ENCODE measurements at places on chromosomes 16 and 17.

GRCh38 chr16:87067003-87067556, 250.1 kb downstream of the C16orf95 start:
- DNase-seq: no peak

- DNase-seq: no peak
These were observed 4.6 kb downstream of the CNTD1 start for GRCh38 chr17:42803074-42803883.

- DNase-seq: no peak
These were observed 120.6 kb downstream of the AIPL1 start for GRCh38 chr17:6314311-6314710.

DNA sequence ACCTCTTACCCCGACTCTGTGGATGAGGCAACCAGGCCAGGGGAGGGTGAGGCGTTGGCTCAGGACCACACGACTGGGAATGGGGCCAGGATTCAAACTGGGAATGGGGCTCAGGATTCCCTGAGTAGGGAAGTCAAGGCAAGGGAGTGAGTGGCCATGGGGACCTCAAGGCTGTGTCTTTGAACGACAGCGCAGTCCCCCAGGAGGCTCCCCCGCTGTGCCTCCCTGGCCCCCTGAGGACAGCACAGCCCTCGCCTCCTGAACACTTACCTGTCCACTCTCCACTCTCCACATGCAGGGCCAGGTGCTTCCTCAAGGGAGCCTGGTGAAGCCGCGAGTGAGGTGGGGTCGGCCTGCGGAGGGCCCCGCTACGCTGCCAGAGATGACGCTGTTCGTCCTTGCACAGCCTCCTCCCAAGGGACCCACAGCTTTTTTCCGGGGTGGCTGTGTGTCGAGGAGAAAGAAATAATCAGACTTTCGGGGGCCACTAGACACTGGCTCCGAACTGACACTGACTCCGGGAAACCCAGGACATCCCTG, 6.9 kb downstream of the ZNF469 start:
- DNase-seq: no peak

GRCh38 chr17:13378361-13378760, 223.4 kb downstream of the HS3ST3A1 start:
- DNase-seq: no peak

DNA sequence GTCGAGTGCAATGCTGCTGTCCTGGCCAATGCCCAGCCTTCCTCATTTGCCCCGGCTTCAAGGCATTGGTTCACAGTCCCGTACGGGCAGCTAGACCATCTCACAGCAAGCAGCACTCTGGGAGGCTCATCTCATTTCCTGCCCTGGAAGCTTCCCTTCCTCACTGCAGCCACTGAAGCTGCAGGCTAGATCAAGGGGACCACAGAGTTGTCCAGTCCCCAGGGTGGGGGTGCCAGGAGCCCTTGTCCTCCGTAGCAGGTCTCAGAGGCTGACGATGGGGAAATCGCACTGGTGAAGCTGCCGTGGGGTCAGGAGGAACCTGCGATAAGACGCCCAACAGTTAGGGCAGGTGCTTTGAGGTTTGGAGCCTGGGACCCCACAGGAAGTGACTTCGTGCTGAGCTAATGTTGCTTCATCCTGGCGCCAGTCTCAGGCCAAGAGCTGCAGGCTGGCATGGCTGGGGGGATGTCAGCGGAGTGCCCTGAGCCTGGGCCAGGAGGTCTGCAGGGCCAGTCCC, at the start of gene SPNS3:
SPNS3 (plus strand) TSS at position 426 of the 517 bp plus-strand sequence; CDS start at position 454, 28 bp downstream.
- no peak for DNase-seq

- no peak for DNase-seq
These were observed 622 bp downstream of the CUEDC1 start for GRCh38 chr17:57954397-57955182.

GRCh38 chr17:38461683-38462082, 33.4 kb downstream of the ARHGAP23 start:
- DNase-seq: no peak

DNA sequence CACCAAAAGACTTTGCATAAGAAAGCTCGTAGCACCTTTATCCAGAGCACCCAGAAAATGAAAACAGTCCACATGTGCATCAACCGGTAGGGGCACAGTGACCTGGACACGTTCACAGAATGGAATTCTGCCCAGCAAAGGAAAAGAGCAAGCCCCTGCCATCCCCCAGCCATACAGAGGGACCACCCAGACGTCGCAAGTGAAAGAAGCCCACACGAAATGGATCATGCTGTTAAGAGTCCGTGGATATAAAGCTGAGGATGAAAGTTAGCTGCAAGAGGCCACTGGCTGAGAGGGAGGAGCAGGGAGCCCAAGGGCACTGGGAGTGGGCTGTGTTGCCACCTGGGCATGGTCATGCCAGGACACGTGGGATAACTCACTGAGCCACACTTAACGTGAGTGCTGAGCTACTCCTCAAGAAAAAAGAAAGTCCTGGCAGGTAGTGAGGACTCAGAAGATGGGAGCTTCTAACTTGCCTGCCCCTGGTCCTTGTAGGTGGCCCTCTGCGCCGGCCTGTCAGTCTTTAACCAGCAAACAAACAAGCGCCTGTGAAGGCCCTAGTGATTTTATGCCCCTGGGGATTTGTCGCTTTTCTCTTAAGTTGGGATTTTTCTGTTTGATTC, 190.7 kb downstream of the C16orf95 start:
- no peak for DNase-seq

DNA sequence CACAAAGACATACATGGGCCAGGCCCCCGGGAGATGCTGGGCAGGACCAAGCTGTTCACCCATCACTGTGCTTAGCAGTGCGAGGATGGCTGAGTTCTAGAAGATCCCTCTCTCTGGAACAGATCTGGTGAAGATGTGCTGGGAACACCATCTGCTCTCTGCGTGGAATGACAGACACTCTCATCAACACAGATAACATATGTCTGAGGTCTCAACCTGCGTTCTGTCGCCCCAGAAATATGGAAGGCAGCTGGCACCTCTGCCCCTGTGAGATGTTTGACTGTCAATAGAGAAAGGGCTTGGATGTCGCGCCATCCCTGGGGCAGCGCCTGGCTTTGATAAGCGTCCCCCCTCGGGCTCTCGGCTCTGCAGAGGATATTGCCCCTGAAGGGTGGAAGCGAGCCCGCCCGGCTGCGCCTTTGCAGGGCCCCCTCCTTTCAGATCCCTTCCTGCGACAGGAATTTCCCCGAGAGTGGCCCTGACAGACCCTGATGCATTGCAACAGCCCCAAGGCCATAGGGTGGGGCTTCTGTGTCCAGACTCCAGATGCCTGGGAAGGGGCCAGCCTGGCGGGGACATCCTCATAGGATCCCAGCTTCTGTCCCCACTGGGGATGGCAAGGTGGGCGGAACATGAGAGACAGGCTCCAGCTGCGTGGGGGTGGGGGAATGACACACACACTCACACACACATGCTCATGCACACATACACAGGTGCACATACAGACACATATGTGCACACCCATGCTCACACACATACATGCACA, 86.9 kb upstream of the ZNF469 start:
- no peak for DNase-seq

GRCh38 chr17:66928949-66929348, 35.6 kb upstream of the CACNG4 start:
- no peak for DNase-seq

DNA sequence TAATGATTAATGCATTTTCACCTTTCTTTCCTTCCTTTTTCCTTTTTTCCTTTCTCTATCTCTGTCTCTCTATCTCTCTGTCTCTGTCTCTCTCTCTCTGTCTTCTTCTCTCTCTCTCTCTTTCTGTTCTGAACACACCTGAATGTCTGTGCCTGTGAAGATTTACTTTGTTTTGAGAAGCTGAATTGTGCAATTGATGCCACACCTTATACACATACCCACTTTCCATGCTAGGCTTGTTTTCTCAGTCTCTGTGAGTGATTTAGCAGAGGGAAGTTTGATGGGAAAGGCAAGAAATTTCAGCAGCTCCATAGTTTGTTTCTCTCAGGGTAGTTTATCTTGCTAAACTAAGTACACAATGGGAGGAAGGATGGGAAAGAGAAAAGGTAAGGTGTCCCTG, 9.3 kb upstream of the CAPNS2 start:
- DNase-seq: no peak

DNA sequence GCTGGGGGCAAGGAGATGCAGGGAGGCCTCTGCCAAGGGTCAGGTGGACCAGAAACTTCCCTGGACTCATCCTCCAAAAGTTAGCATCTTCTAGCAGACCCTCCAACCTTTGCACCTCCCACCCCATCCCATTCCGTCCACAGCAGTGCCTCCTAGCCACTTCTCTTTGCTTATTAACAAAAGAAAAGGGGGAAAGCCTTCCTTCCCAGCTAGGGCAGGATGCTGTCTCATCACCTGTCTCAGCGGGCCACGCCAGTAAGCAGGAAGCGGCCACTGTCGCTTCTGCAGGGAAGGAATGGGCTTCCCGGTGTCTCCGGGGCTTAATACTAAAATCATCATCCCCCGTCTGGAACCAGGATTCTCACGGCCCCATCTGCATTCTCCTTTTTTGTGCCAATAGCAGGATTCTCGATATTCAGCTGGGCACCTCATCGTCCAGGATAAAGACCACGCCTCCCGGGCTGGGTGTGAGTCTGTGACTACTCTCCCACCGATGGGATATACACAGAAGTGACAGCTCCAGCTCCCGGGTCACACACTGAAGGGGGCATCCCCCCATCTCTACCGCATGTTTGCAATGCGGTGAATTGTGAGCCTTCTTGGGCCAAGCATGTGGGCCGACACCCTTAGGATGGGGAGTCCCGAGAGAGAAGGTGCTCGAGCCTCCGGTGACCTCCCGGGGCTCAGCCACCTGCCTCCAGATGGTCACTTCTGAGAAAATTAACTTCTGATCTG, 15.5 kb upstream of the RBFOX3 start:
- DNase-seq: peak; percentile 42

DNA sequence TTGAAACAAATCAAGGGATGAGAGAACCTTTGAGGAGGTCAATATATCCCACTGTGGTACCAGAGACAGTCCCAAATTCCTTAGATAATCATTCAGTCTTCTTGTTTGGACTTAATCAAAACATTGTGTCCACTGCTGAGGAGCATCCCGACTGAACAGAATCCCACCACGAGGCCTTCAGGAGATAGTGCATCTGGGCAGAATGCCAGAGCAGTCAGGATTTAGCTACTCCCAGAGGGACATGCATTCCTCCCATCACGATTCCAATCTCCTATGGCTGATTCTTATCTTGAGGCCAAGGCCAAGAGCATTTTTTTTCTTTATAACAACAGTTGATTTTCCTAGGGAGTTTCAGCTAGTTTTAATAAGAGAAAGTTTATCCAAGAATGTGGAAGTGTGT, 87.4 kb upstream of the COX10 start:
- no peak for DNase-seq

GRCh38 chr16:55552621-55553020, 13.9 kb upstream of the CAPNS2 start:
- no peak for DNase-seq

DNA sequence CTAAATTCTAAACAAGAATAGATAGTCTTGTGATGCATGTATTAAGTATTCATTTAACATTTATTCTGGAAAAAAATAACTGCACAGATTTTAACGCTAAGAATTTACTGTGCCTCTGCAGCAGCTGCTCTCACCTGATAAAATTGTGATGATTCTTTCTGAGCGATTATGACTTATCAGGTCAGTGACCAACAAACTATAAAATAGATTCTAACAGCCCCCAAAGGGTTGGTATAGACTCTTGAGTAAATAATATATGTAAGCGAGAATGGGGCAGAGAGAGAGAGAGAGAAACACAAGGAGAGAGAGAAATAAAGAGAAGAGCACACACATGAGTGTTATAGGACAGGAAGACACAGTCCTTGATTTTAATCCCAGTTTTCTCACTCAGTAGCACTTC, 144.4 kb downstream of the SNX11 start:
- no peak for DNase-seq

DNA sequence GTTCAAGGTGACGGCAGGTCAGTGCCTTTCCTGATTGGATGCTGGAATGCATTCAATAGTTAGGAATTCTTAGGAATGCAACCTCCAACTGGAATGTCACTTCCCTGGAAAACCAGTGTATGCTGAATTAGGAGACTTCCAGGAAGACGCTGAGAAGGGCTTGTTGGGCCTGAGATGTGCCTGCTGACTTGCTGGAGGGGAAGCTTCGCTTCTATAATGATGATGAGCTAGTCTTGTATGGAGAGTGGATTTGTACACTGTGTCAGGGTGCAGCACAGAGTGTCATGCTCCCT, 45.6 kb downstream of the SMPD3 start:
- no peak for DNase-seq

- no peak for DNase-seq
These were observed 185.0 kb upstream of the ZNF469 start for GRCh38 chr16:88197481-88198456.

DNA sequence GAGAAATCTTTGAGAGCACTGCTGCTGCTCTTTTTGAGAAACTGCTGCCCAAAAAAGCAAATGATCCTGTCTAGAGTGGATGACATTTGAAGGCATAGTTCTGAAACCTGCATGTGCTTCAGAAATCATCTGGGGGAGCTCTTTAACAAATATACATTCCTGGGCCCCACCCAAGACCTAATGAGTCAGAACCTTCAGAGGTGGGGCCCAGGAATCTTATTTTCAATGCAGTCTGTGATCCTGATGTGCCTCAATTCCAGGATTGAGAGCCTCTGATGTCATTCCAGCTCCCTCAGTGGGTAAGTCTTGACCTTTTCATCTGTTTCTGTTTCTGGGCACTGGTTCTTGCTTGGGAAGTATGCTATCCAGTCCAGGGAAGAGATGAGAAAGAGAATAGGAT, 42.3 kb downstream of the HNF1B start:
- no peak for DNase-seq

DNA sequence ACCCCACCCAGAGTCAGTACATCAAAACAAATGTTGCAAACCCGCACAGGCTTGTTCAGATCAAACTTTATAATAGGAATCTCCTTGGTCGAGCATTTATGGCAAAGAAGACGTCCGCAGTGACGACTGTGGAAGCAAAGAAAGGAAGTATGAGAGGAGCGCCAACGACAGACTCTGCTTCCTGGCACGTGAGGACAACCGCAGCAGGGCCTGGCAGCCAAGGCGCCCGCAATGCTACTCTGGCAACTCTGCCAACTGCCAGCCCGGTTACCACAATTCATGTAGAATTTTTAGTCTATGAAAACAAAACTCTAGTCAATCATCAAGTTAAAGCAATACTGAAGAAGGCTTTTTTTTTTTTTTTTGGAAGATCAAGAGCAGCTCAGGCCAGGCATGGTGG, 24.8 kb downstream of the CYB5D2 start:
- DNase-seq: no peak

- DNase-seq: no peak
These were observed at the start of gene CD7 for GRCh38 chr17:82317394-82318168. Gene CD7 (minus strand): TSS chr17:82317608. CDS start chr17:82317495, 113 bp downstream.

- no peak for DNase-seq
These were observed 45.1 kb downstream of the NOG start for GRCh38 chr17:56638591-56639051.

- no peak for DNase-seq
These were observed 387.8 kb upstream of the SALL1 start for GRCh38 chr16:51538707-51539498.

GRCh38 chr17:81245024-81245664, 6.0 kb downstream of the NDUFAF8 start:
- DNase-seq: no peak

GRCh38 chr16:23566724-23567123, 9.2 kb downstream of the UBFD1 start:
- DNase-seq: no peak

- DNase-seq: peak; percentile 61
These were observed at the start of gene ADCY9 for GRCh38 chr16:4116325-4117249. Gene ADCY9 (minus strand): TSS chr16:4116442. CDS start chr16:4115442, 1,000 bp downstream.

GRCh38 chr16:11380836-11381235, 35.6 kb downstream of the RMI2 start:
- no peak for DNase-seq

GRCh38 chr16:31876951-31877828, 3.6 kb downstream of the ZNF267 start:
- no peak for DNase-seq

GRCh38 chr17:65553646-65554552, 7.5 kb downstream of the AXIN2 start:
- no peak for DNase-seq
